ENCODE measurements at places on chromosomes 3 and 15. TPM values are rescaled to one million over a fixed set of nuclear protein-coding genes. Genes with fewer than 3 reads are reported as not detected.

COL8A1 gene
- 7.8 TPM for total RNA-seq

LSAMP gene
- 4.1 TPM for total RNA-seq

ZNF860 gene
- 0.38 TPM for total RNA-seq

DUOXA2 gene
- total RNA-seq, result not detected

PTH1R gene
- total RNA-seq, result 0.15 TPM

CAMKV gene
- not detected for total RNA-seq

NR1I2 gene
- not detected for total RNA-seq

EFCAB12 gene
- total RNA-seq, result not detected

CYP8B1 gene
- not detected for total RNA-seq

Data from smooth muscle cell of the coronary artery (primary cell).